ACHN (cell line): ENCODE measurements at places on chromosomes 5 and 9.

- no peak for DNase-seq
These were observed 447.9 kb upstream of the SGCD start for GRCh38 chr5:155878991-155879575.

DNA sequence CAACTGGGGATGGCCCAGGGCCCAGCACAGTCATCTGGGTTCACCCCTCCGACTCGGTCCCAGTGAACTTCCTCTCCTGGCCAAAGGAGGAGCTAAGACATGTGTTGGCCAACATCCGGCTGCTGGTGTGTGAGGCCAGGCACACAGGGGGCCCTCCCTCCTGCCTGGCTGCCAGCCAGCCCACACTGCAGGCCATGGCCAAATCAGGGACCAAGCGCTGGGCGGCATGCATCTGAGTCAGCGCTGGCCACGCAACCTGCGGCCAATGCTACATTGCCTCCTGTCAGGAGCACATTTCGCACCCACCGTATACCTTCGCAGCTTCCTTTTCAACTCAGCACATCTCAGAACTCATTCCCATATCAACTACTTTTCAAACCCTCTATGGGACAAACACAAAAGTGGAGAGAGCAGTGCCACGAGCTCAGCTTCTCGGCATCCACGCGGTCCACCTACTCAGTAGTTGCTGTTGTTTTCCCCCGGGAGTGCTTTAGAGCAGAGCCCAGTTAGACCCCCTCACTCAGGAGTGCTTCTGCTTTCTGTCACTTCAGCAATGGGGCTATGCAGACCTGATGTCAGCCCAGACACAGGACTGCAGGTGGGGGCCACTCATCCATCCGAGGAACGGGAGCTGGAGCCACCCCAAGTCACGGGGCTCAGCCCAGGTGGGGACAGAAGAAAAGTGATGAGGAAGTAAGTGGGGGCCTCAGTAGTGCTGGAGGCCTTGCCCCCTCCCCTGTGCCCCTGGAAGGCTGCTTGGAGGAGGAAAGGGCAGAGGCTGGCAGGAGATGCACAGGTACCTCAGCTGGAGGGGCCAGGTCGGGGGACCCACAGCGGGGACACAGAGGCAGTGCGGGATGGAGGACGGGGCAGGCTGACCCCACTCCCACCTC is 13.9 kb downstream of the NINJ1 start:
- DNase-seq = peak; percentile 95

GRCh38 chr5:179829732-179830435 is 9.2 kb downstream of the SQSTM1 start:
- DNase-seq = no peak

GRCh38 chr5:72036951-72037350 is 70.3 kb upstream of the MAP1B start:
- no peak for DNase-seq

GRCh38 chr5:59790776-59791475 is 102.6 kb downstream of the PDE4D start:
- no peak for DNase-seq

- no peak for DNase-seq
These were observed 149.2 kb upstream of the CYLC2 start for GRCh38 chr9:102845827-102846371.

GRCh38 chr9:127707766-127708165 is 978 bp downstream of the CFAP157 start:
- DNase-seq = no peak

GRCh38 chr5:35436400-35437057 is 181.1 kb upstream of the SPEF2 start:
- peak; percentile 42 for DNase-seq

- peak; percentile 23 for DNase-seq
These were observed 8.7 kb upstream of the SEMA6A start for GRCh38 chr5:116583085-116583861.

DNA sequence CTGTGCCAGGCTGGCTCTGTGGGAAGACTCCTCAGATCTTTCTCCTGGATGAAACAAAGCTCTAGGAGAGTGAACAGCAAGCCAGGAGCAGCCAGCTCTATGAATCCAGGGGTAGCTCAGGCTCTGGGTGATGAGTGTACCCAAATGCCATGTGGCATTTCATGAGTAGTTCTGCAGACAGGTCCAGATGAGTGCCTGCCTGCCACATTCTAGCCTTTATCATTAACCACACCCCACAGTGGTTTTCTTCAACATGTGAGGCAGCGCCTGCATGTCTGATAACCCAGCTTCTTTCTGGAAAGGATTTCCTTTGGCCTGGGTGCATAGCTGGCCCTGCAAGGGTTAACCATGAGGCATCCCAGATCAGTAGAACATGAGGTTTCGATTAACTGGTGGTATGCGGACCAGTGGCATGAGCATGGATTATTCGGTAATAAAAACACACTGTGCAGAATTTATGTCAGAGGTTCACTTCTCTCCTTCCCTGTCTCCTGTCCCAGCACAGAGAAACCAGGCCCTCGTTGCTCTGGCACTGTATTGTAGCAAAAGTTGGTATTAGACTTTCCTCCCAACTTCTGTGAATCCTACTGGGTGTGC is 381.9 kb upstream of the ZNF462 start:
- no peak for DNase-seq

GRCh38 chr5:95102080-95102479 is 182.8 kb downstream of the MCTP1 start:
- DNase-seq = no peak

GRCh38 chr5:167998148-167998767 is 293.2 kb upstream of the WWC1 start:
- DNase-seq = no peak

GRCh38 chr5:120872297-120872696 is 408.2 kb downstream of the PRR16 start:
- no peak for DNase-seq

- no peak for DNase-seq
These were observed 12.9 kb upstream of the ERBIN start for GRCh38 chr5:65913519-65913918.

- DNase-seq = no peak
These were observed 234.8 kb upstream of the TMEM161B start for GRCh38 chr5:88503406-88503805.

DNA sequence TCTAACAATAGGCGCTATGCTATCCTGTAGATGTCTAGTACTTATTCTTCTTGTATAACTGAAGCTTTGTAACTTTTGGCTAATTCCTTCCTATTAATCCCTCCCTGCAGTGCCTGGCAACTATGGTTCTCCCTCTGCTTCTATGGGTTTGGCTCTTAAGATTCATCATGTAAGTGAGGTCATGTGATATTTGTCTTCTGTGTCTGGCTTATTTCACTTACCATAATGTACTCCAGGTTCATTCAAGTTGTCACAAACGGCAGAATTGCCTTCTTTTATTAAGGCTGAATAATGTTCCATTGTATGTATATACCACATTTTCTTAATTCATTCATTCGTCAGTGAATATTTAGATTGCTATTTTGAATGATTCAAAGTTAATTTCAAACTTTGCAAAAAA is 149.9 kb upstream of the GAS1 start:
- DNase-seq = no peak
